CD4-positive, alpha-beta T cell (primary cell): ENCODE measurements at places on chromosomes 11 and 22.

- no peak for DNase-seq
Observed at GRCh38 chr22:42869463-42869862, 12.4 kb upstream of the ARFGAP3 start.

DNA sequence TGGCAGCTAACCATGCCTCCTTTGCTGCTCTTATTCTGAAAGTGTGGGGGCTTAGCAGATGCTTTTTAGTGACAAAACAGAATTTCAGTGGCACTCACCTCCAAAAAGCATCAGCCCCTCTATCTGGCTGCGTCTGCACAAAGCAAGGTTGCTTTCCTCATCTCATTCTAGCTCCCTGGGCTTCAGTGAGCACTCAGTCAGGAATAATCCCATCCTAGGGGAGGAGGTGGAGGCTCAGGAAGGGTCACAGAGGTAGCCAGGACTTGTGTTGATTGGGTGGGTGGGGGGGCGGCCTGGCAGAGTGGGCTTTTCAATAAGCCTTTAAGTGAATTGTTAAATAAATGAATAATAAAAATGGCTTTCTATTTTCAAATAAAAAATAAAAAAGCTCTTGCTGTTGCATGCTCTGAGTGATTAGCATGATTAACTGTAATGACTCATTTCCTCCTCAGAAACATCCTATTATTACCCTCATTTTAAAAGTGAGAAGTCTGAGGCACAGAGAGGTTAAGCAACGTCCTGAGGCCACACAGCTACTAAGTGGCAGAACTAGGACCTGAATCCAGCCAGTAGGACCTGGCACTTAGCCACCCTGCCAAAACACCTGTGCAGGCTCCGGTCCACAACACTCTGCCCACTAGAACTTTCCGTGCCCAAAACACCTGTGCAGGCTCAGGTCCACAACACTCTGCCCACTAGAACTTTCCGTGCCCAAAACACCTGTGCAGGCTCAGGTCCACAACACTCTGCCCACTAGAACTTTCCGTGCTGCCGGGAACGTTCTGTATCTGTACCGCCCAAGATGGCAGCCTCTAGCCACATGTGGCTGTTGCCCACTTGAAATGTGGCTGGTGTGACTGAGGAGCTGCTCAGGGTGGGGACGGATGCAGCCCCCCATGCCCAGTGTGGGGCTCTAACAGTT is 5.5 kb downstream of the B3GAT1 start:
- no peak for DNase-seq

- DNase-seq = no peak
Observed at GRCh38 chr22:30243661-30244060, 2.9 kb downstream of the LIF start.

DNA sequence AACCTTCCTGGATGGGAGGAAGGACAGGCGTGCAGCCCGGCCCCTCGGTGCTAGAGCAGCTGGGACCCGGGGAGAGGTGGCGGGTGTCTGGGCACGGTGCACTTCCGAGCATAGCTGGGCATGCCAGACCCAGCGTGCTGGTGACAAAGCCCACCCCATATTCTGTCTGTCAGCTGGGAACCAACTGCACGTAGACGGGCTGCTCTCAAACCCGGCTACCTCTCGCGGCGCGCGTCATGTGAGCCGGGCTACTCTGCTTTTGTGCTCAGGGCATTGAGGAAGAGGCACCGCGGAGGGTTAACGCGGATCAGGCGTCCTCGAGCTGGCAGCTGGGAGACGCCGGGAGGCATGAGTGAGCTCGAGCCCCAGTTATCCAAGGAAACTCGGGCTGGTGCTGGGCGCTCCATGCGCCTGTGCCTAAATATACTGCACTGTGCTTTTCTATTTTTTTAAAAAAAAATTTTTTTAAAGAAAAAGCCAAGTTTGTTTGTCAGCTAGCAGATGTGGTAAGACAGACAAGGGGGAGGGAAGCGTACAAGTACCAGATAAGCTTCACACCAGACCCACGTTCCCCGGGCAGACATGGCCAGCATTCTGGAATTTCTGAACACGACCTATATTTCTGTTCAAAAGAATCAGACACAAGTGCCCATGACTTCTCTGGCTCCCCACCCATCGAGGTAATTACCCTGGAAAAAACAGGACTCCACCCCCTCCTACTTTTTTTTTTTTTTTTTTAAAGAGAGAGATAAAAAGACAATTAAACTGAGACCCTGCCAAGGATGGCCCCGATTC is 425.6 kb downstream of the SHANK2 start:
- no peak for DNase-seq

DNA sequence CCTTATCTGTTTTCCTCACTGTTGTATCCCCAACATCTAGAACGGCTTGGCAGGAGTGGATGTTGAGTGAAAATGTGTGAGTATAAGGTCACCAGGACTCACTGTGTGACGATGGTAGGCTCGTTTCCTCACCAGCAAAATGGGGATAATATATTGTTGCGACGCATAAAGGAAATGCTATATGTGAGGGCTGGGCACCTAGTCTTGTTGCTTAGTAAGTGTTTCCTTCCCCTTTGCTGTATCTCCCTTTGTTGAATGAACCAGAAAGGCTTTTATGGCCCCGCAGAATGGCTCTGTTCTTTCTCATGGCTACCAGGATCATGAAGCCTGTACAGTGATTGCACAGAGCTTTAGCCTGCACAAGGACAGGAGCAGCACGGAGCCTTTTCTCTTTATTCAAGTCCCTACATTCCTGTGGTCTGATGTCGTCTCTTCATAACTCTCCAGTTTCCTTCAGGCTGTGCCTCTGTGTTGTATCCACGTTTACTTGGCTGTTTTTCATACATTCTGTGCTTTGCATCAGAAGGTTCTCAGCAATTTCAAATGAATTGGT is 5.4 kb downstream of the TNRC6B start:
- DNase-seq = no peak

DNA sequence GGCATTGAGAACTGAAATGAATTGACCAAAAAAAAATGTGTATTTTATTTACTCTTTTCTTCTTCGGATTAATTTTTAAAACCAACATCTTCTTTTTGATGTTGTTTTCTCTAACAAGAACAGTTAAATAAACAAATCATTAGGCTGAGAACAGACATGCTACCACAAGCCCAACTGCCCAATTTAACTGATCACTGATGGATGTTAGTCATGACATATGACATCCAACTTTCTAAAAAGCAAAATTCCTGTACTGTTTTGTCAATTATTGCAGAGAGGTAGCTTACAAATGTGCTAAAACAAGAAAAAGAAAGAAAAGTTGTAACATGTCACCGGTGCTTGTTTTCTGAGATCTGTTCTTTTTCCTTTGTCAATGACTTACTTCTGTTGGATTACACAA is 232.1 kb downstream of the C11orf87 start:
- DNase-seq = no peak

DNA sequence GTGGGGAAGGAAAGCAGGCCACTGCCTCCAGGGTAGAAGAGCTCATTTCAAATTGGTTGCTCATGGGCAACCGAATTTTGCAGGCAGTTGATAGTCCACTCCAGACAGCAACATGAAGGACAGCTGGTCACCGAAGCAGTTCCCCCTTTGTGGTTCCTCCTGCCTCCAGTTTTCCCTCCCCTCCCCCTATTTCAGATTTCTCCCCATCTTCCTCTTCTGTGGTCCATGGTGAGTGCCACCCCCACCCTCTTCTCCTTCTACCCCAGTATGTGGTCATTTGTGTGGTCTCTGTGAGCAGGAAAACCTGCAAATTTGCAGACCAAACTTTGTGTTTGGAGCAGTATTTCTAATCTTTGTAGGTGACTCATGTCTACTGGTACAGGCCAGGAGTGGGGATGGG is 38.2 kb upstream of the PAK1 start:
- DNase-seq = no peak

DNA sequence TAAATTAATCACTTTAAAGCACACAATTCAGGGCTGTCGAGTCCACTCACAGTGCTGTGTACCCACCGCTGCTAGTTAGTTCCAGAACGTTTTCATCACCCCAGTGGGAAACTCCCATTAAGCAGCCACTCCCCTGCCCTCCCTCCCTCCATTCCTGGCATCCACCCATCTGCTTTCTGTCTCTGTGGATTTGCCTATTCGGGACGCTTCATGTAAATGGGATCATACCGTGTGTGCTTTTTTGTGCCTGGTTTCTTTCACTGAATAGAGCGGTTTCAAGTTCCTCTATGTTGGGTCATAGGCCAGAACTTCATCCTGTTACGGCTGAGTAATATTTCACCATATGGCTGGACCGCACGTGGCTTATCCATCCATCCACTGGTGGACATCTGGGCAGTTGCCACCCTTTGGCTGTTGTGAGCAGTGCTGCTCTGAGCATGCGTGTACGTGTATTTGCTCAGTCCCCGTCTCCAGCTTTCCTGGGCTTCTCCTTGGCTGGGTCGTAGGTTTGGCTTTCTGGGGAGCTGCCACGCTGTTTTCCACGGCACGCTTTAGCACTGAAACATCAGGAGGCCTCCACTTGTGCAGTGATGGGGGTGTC is 30.1 kb downstream of the ARHGAP8 start:
- no peak for DNase-seq

- no peak for DNase-seq
Observed at GRCh38 chr11:35425603-35426212, 6.3 kb upstream of the SLC1A2 start.

DNA sequence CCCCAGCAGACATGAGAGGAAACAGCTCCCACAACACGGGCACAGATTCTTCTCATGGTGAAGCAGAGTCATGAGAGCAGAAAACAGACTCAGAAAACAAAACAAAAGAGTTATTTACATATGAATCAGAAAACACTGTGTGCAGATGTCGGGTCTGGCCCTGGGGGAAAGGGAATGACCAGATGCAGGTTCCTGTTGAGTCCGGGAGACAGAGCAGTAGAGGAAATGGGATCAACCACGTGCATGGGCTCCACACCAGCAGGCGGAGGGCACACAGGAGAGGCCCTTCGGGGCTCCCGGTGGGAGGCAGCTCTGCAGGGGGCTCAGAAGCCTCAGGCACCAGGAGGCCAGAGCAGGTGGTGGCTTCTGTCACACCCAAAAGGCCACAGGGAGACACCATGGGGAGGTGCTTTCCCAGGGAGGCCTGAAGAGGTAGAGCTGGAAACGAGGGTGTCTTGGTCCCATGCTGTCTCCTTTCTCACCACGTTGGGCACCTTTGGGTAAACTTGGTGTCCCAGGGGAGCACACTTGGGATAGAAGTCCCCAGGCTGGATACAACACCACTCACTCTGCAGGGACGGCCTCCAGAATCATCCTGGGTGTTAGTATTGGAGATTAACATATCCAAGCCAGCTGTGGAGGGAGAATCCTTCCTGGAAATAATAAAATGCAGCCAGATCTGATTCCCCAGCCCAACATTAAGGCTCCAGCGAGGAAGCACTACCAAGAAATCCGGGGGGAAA is 764.7 kb downstream of the BRD1 start:
- DNase-seq = no peak

GRCh38 chr11:118117790-118118601 is 31.2 kb upstream of the SMIM35 start:
- no peak for DNase-seq

DNA sequence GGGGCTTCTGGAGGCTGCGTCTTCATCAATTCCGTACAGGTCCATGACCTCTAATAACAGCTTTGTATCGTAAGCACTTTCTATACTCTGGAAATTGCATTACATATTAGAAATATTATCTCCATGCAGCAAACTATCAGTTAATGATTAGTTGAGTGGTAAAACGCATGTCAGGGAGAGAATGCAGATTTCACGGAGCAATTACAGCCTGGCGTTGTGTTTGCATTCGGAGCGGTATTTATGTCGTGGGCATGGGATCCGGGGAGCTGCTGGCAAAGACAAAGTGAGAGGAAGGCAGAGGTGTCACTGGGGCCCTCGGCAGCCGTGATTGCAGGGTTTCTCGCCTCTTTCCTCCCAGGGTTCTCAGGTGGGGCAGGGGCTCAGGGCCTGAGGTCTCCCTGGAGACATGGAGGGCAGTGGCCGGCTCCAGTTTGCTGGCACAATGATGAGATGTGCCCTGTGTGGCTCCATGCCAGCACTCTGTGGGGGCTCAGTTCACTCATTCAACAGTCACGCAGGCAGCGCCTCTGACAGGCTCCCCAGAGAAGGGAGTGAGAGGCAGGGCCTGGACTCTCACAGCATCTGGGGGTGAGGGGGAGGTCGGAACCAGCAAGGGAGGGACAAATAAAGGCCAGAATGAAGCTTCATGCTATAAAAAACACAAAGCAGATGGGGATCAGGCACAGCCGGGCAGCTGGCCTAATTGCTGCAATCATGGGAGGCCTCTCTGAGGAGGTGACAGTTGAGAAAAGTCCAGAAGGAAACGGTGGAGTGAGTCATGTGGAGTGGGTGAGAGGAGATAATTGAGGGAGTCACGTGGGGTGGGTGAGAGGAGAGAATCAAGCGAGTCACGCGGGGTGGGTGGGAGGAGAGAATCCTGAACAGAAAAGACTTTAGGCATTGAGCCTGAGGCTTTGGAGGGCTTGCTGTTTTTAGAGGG is 1002.7 kb downstream of the BRD1 start:
- DNase-seq = no peak

DNA sequence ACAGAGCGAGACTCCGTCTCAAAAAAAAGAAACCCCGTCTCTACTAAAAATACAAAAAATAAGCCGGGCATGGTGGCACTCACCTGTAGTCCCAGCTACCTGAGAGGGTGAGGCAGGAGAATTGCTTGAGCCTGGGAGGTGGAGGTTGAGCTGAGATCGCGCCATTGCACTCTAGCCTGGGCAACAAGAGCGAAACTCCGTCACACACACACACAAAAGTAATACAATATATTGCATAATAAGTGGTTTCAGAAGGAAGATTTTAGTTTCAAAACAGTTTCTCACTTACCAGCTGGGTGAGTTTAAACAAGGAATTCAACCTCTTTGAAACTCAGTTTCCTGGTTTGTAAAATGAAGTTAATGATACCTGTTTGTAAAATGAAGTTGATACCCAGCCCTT is 32.7 kb upstream of the HTR3A start:
- DNase-seq = no peak

DNA sequence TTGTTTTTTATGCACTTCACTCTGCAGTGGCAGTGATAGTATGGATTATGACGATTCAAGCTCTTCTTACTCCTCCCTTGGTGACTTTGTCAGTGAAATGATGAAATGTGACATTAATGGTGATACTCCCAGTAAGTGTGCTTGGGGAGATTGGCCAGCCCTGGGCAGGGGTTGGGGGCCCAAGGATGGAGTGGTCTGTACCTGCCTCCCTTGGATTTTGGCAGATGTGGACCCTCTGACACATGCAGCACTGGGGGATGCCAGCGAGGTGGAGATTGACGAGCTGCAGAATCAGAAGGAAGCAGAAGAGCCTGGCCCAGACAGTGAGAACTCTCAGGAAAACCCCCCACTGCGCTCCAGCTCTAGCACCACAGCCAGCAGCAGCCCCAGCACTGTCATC is 14.2 kb downstream of the MADD start:
- no peak for DNase-seq

- no peak for DNase-seq
Observed at GRCh38 chr11:36929401-36929800, 331.4 kb upstream of the RAG2 start.

GRCh38 chr22:19959043-19959586 is 17.5 kb upstream of the TXNRD2 start:
- no peak for DNase-seq

GRCh38 chr11:69670158-69670845 is 4.9 kb downstream of the LTO1 start:
- DNase-seq = peak; percentile 43

DNA sequence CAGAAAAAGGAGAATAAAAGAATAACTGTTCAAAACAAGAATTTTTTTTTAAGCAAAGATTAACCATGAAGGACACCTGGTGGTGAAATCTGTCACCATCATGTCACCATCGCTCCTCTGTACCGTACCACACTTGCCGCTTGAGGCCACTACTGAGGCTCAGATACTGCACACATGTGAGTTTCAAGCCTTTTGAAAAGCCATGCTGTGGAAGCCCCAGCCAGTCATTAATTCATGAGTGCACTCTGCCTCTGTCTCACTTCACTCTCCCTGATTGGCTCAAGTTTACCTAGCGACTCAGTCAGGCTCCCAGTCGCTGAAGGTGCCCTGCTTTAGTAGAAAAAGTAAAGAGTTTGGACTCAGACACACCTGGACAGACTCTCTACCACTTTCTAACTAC is 6.6 kb upstream of the MS4A12 start:
- DNase-seq = peak; percentile 36
